ENCODE measurements at places on chromosomes 7 and 10. TPM values are rescaled to one million over a fixed set of nuclear protein-coding genes. Genes with fewer than 3 reads are reported as not detected.

CCDC7 gene
- 20.0 TPM for total RNA-seq

C7orf33 gene
- not detected for total RNA-seq

CTTNBP2 gene
- 0.49 TPM for total RNA-seq

- no peak for DNase-seq
Measured at GRCh38 chr10:49579621-49580020, 30.5 kb upstream of the SLC18A3 start.

- no peak for DNase-seq
Measured at GRCh38 chr7:44634839-44635591, 28.6 kb downstream of the OGDH start.

- no peak for DNase-seq
Measured at GRCh38 chr7:88432301-88432700, 125.6 kb upstream of the STEAP4 start.

All from activated B cell treated with CpG ODN at 0.5 μM for 24 hours (primary cell).